ENCODE measurements at places on chromosomes 2 and 18.

- DNase-seq: no peak
These were observed 156.4 kb upstream of the SH3BP4 start for GRCh38 chr2:234795272-234795920.

DNA sequence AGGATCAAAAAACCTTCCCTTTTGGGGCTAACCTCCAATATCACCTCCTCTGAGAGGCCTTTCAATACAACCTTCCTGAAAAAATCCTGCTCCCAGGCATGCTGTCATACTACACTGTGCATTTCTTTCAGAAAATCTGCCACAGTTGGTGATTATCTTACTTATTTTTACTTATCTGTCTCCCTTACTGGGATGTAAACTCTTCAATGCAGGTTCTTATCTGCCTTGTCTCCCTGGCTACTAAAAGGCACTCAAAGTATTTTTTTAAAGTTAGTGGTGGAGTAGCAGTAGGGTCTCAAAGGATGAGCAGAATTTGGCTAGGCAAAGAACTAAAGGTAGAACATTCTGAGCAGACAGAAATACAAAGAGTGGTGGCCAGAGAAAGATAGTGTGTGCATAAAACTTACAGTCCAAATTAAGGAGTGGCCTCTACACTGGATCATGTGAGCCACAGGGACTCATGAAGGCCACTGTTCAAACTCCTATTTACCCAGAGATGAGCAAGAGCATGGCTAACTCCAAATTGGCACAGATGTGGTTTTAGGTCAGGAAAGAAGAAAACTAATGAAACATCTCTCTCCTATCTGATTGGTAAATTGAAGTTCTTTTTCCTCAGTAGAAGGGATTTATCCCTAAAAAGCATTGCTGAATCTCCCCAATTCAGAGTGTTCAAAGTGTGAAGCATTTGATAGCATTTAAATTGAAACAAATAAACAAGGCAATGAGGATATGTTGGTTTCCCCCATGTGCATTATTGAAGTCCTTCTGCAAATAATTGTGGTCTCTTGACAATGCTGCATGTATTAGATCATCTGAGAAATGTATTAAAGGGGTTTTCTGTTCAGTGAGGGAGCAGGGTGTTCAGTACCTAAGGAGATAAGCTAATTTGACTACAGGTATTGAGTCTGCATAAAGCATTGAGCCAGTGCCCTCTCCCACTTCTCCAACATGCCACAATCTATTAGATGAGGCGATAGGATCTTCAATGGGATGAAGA is 285.5 kb downstream of the MREG start:
- no peak for DNase-seq

GRCh38 chr2:10579441-10579840 is 110.3 kb downstream of the NOL10 start:
- no peak for DNase-seq

DNA sequence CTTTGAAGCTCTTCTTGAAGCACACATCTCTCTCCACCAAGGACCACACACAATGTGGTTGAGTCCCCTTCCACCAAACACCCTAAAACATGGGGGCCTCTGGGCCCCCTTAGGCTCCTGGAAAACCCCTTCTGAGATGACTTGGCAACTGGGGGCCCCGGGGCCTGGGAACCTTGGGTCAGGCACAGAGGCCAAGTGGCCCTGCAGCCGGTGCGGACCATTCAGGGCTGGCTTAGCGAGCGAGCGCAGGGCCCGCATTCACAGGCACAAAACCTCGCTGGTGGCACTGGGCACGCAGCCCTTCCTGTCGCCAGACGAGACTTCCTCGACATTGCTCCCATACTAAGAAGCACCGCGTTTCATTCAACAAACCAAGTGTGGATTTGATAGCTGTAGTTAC is 111.2 kb upstream of the ID2 start:
- DNase-seq: no peak

GRCh38 chr2:28681606-28682005 is 70.0 kb upstream of the PPP1CB start:
- no peak for DNase-seq

GRCh38 chr18:42106784-42107183 is 151.8 kb downstream of the PIK3C3 start:
- DNase-seq: no peak

GRCh38 chr2:3630631-3631030 is 27.4 kb upstream of the ALLC start:
- no peak for DNase-seq

DNA sequence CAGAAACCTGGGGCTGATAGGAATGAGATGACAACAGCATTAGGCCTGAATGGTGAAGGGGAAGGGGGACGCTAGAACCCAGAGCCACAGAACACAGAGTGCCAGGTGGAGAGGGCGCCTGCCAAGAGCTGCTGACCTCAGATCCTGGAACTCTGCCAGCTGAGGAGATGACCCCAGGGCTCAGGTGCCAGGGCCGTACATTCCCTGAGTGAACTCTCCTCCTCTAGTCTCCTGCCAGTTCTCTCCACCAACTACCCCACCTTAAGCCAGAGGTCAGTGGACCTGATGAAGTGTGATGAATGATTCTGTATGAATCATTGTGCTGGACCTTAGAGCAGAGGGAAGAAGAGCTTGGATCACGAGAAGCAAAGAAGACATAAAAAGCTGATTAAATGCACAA is 1582.2 kb upstream of the ACVR2A start:
- no peak for DNase-seq

DNA sequence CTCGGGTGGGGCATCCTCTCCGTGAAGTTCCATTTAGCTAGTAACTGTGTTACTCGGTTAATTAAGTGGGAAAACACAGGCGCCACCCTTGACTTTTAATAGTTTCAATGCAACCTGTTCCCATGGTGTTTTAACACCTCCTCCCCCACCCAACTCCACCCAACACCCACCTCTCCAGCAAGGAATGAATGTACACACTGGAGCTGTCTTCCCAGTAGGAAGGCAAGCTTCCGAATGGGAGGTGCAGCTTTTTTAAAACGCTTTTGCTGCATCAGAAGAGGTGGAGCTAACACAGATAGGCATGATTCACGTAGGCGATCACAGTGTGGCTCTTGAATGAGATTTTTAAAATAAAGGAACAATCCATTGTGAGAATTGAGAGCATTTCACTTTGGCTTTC is 73.8 kb upstream of the AGAP1 start:
- DNase-seq: no peak

DNA sequence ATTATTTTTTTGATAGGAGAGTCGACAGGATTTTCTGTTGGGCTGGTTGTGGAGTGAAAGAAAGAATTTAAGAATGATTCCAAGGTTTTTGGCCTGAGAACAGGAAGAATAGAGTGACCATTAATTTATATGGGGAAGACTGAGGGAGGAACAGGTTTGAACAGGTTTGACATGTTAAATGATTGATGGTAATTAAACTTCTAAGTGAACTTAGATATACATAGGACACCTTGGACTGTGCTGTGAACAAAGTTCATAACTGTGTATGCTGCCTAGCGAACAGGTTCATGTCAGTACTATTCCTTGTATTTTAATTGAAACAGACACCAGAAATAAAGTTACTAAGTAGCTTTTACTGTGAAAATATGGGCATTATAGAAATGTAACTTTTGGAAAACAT is 212.0 kb downstream of the SPAG16 start:
- DNase-seq: no peak

DNA sequence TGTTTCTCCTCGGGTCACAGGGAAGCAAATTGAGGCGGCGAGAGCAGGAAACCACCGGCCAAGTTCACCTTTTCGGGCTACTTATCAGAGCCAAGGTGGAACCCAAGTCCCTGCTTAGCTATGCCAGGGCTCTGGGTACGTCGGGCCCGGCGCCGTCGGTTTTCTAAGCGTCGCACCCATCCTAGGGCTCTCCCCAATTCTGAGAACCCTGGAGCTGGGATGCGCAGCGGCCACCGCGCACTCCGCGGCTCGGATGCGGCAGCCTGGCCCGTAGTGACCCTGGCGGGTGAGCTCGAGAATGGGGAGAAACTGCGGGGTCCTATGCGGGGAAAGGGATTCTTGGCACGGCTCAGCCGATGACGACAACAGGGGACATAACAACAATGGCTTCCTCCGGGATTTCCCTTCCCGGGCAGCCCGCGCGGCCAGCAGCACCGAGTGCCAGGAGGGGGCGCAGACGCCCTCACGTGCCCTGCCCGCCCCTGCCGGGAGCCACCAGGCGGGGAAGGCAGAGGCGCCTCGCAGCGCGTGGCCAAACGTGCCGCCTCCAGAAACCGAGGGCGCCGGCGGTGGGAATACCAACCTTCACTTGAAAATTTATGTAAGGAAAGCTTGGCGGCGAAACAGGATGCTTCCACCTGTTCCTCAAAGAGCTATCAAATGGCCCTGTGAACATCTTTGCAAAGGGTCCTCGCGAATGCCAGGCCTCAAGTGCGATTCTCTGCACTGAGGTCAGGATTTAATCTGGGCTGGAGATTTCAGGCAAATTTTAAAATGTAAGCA is 2.1 kb upstream of the SLC30A3 start:
- peak; percentile 75 for DNase-seq

GRCh38 chr2:112577756-112578155 is 6.7 kb upstream of the CHCHD5 start:
- no peak for DNase-seq
